ENCODE measurements at places on chromosomes 6 and 20.
A peak's percentile ranks its signal among the peaks of the same experiment; 100 is the strongest.

DNA sequence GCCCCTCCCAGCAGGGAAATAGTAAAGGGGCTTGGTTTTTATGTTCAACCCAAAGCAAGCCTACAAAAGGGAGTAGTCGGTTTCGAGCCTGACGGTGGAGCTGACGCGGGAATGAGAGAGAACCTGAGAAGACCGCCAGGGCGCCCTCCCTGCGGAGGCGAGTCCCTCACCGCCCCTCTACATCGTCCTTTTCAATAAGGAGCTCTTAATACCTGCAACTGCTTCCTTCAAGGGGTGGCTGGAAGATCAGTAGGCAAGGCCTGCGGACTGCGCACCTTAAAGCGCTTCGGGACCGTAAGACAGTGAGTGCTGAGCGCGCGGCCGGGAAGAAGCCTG lies 709 bp upstream of the ZNF76 start:
- DNase-seq, result peak; percentile 10

DNA sequence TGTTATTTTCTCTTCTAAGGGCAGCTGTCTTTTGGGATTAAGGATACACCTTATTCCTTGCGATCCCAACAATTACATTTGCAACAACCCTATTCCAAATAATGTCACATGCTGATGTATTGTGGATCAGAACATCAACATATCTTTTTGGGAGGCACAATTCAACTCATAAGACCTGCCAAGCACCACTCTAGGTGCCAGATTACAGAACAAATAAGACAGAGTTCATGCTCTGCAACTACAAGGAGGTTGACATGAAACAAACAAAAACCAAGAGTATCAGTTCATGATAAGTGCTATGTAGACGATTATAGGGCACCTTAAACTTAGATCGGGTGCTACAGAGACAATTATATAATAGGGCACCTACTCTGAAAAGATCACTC lies 203.2 kb upstream of the SGK1 start:
- no peak for DNase-seq

DNA sequence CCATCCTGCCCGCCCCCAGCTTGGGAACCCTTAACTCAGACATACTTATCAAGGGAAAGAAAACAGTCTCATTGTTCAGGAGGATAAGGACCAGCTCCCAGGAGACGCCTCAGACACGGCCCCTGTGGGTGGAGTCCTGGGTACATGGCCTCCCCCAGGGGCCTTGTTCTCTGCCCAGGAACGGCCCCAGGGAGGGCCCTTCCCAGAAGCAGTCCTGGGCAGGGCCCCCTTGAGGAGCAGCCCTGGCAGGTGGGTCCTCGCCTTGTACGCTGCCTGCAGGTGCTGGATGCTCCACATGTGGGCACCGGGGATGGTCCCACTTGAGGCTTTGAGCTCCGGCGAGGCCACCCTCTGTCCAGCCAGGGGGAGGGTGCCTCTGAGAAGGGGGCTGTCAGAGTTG lies 4.5 kb upstream of the GATA5 start:
- no peak for DNase-seq

DNA sequence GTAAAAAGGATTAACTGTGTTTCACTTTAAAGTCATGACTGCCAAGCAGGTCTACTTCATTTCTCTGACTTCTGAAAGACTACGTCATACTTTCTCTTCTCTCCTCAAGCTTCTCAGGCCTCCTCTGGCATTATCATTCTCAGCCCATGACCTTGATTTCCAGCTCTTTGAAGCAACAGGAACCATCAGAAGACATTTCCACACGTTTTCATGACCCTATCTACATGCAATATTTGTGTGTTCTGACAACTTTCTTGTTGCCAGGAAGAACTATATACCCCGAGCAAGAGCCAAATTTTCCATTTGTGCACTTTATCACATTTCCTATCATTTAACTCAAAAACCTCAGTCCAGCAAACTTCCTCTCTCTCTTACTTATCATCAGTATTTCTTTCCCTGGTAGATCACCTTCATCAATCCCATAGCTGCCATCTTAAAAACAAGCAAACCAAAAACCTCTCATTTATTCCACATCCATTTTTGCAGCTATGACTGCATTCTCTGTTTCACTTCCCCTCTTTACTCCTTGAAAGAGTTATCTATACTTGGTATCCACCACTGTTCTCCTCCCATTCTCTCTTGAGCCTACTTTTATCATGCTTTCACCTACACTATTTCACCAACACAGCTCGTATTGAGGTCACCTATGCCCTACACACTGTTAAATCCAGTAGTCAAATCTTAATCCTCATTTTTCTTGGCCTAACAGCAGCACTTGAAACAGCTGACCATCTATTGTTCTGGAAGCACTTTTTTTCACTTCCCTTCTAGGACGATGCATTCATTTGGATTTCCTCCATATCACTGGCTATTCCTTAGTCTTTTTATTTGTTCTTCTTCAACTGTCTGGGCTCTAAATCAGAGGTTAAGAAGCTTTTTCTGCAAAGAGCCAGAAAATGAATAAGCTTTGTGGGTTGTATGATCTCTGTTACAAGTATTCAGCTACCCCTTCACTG lies 47.1 kb downstream of the STX7 start:
- DNase-seq, result no peak

- no peak for DNase-seq
Observed at GRCh38 chr6:34455831-34456230, 10.0 kb upstream of the PACSIN1 start.
